NCI-H2227 treated with DMSO at 0.1 percent for 48 hours (cell line): ENCODE measurements at places on chromosomes 13 and 19.

- no peak for DNase-seq
These were observed 1.3 kb downstream of the SAFB start for GRCh38 chr19:5624018-5624663.

GRCh38 chr13:64075543-64076271 lies 2660.1 kb upstream of the PCDH20 start:
- no peak for DNase-seq

DNA sequence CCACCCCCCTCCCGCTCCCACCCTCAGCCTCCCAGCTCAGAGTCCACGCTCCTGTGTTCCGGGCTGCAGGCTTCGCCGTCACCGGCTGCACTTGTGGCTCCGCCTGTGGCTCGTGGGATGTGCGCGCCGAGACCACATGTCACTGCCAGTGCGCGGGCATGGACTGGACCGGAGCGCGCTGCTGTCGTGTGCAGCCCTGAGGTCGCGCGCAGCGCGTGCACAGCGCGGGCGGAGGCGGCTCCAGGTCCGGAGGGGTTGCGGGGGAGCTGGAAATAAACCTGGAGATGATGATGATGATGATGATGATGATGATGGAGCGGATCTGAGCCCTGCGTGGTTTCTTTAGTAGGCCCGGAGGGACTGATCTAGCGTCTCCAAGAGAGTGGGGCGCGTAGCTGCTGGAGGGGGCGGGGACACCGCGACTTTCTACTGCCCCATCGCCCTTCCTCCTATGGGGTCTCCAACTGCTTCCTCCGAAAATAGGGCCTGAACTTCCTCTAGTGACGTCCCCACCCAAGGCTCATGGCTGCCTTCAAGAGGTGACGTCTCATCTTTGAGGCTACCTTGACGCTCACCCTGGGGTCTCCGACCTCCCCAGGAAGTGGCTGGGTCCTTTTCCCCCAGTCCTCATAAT lies 1.4 kb downstream of the RETN start:
- no peak for DNase-seq

GRCh38 chr19:56217039-56217949 lies 15.2 kb downstream of the ZSCAN5C start:
- DNase-seq: no peak

- no peak for DNase-seq
These were observed 104.5 kb upstream of the SLC15A1 start for GRCh38 chr13:98856983-98857382.

GRCh38 chr13:49132479-49133002 lies 87.6 kb upstream of the MLNR start:
- no peak for DNase-seq

DNA sequence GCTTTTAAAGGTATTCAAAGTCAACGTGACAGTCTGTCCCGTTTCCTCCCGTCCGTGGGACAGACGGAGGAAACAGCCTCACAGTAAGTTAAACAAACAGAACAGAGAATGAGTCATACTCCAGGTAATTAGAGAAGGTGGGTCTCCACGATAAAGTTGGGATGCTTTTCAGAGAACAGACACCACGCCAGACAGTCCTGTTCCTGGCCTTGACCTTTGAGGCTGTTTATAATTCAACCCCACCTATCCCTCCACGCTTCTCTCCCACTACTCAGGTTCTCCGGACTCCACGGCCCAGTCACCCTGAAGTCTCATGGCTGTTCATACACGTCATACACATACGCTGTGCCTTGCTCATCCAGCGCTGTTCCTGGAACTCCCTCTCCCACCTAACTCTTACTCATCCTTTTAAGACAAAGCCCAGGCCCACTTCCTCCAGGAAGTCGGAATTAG lies 42.5 kb downstream of the ARHGEF18 start:
- no peak for DNase-seq

DNA sequence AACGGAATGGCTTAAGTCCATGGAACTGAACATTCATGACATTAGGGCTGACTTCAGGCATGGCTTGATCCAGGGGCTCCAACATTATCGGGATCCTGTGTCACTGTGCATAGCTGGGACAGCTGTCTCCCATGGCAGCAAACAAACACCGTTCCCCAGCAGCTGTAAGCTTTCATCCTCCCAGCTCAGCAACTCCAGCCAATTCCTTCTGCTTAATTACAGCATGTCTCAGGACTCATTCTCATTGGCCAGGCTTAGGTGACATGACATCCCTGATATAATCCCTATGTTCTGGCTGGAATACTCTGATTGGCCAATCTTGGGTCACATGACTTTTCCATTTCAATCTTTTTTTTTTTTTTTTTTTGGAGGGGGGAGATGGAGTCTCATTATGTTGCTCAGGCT lies 10.9 kb upstream of the TLE5 start:
- no peak for DNase-seq

DNA sequence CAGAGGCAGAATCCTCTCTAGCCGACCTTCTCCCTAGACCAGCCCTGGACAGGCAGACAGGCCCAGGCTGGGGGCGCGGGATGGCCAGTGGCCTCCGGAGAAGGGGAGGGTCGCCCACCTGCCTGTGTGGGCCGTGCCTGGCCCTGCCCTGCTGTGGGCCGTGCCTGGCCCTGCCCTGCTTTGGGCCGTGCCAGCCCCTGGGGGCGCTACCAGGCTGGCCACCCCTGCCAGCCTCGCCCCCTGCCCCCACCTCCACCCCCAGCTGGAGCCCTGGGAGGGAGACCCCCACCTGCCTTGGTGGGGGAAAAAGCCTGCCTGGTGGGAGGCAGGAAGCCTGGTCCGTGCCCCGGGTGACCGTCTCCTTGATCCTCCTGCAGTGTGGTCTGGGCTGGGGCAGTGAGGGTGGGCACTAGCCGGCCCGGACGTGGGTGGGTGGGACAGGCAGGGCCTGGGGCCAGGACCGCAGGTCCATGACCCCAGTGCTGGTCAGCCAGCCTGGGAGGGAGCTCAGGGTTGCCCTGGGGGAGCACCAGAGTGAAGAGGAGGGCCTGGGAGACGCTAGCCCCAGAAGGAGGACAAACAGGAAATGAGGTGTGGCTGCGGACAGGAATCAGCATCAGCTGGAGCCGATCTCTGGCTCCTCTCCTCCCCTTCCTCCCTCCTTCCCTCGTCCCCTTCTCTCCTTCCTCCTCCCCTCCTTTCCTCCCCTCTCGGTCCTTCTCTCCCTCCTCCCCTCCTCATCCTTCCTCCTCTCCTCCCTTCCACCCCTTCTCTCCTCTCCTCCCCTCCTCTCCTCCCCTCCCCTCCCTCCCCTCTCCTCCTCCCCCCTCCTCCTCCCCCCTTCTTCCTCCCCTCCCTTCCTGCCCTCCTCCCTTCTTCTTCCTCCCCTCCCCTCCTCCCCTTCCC lies 5.1 kb upstream of the MKNK2 start:
- DNase-seq: no peak

DNA sequence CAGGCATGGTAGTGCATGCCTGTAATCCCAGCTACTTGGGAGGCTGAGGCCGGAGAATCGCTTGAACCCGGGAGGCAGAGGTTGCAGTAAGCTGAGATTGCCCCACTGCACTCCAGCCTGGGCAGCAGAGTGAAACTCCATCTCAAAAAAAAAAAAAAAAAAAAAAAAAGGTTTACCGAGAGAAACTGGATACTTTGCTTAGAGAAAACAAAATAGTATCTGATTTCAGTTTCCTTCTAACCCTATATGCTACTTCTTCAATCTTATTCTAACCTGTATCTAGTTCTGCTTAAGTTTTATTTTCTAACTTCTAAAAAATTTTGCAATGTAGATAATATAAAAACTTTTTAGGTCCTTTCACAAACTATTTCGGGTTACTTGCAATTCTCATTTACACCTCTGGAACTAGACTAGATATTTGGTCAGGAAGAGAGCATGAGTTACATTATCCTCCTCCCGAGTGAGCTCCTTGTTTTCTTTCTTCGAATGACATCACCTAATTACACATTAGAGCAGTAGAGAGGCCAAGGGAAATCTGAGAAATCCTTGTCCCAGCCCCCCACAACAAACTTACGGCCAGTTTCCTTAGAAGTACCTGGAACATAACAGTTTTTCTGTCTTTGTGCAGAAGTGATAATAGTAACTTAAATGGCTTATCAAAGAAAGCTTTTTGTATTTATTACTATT lies 128.9 kb downstream of the B3GLCT start:
- peak; percentile 0 for DNase-seq

GRCh38 chr19:1280636-1281568 lies 4.8 kb upstream of the EFNA2 start:
- no peak for DNase-seq

GRCh38 chr13:98143157-98143553 lies 261 bp downstream of the FARP1 start:
- DNase-seq: no peak

DNA sequence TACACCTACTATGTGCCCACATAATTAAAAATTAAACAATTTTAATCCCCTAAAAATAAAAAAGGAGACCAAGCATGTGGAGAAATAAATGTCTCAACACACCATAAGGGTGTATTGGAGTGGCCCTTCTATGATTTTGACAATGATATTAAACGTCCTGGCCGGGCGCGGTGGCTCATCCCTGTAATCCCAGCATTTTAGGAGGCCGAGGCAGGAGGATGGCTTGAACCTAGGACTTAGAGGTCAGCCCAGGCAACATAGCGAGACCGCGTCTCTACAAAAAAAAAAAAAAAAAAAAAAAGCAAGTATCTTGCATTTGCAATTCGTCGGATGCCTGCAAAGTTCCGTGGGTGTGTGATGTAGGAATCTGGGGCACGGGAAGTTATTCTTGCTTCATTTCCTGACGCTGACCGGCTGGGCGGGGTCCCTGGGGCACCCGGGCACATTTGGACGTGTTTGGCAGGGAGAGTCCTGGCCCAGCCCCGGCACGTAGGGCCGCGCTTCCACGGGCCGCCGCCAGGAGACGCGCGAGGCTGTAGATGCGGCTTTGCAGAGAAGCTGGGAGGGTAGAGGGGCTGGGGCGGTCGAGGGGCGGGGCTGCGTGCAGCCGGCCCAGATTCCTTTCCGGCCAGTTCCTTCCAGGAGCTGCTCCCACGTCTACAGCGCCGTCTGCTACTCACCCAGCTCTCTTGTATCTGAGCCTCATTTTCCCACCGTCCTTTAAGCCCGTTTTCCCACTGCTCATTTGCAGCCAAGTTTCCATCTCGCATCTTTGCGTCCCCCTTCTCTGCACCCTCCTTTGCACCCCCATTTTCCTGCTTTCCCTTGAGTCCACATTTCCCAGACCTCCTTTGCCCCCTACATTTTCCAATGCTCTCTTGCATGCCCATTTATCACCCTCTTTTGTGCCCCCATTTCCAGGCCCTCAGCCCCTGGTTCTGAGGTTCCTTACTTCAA lies 2.2 kb upstream of the TSPAN16 start:
- peak; percentile 77 for DNase-seq

DNA sequence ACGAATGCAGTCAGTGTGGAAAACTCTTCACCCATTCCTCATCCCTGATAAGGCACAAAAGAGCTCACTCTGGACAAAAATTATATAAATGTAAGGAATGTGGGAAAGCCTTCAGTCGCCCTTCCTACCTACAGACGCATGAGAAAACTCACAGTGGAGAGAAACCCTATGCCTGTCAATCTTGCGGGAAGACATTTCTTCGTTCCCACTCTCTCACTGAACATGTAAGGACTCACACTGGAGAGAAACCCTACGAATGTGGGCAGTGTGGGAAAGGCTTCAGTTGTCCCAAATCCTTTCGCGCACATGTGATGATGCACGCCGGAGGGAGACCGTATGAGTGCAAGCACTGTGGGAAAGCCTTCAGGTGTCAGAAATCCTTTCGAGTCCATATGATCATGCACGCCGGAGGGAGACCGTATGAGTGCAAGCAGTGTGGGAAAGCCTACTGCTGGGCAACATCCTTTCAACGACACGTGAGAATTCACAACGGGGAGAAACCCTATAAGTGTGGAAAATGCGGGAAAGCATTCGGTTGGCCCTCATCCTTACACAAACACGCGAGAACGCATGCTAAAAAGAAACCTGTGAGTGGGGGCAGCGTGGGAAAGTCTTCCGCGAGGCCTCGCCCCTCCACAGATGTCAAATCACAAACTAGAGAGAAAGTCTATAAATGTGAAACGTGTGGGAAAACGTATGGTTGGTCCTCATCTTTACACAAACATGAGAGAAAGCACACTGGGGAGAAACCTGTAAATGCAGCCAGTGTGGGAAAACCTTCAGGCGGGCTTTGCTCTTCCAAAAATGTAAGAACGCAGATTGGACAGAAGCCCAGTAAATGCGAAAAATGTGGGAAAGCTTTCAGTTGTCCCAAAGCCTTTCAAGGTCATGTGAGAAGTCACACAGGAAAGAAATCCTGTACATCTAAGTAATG lies 10.5 kb downstream of the ZNF556 start:
- no peak for DNase-seq

DNA sequence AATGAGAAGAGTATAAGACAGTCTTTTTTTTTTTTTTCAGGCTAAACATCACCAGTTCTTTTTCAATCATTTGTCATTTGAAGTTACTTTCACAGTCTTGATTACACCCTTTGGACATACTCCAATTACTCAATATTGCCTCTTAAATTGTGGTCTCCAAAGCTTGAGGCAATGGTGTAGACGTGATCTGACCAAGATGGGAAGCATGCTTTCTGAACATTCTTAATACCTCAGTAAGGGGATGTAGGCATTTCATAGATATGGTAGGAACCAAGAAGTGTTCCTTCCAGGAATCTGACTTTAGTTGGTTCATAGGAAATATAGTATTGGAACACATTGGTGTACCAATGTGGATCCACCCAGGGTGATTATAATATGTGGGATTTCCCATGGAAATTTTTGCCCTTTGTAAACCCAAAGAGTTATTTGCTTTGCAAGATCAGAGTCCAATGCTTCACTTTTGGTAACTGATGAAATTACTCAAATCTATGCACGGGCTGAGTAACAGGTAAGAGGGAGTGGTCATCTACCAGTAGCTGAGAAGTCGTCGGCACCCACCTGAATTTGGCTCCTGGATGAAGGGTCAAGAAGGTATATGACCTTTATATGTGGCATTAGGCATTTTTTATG lies 62.2 kb downstream of the ERCC5 start:
- DNase-seq: no peak

DNA sequence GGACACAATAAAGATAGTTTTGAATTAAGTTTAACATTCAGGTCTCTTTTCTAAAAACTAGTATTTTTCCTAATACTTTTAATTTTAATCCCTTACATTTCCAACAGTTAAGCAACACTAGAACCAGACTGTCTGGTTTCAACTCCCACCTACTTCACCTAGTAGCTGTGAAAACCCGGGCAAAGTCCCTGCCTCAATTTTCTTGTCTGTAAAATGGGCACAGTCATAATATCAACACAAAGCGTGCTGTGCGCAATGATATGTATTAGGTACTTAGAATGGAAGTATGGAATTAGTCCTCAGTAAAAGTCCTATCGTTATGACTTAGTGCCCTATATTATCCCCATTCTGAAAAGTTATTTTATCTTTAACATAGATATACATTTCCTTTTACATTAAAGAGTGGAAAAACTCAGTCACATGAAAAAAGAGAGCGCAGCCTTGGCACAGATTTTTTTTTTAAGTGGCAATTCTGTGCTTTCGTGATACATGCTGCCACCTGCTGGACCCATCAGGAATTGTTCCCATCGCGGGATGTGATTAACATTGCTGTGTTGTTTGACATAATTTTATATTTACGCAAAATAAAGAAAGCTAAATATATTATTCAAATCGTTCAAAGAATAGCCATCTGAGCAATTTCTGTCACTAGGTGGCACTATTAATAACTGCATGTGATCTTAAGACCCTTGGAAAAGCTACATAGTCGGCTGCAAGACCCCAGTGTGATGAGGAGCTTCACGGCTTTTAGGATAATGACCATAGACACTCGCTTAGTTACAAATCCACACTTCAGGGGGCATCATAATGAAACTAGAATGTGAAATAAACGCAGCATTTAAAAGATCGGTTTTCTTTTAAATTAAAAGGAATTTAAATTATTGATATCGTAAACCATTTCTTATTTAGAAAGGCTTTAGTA lies 59.9 kb downstream of the LIG4 start:
- peak; percentile 59 for DNase-seq
